ENCODE measurements at places on chromosomes 5 and 9.

DNA sequence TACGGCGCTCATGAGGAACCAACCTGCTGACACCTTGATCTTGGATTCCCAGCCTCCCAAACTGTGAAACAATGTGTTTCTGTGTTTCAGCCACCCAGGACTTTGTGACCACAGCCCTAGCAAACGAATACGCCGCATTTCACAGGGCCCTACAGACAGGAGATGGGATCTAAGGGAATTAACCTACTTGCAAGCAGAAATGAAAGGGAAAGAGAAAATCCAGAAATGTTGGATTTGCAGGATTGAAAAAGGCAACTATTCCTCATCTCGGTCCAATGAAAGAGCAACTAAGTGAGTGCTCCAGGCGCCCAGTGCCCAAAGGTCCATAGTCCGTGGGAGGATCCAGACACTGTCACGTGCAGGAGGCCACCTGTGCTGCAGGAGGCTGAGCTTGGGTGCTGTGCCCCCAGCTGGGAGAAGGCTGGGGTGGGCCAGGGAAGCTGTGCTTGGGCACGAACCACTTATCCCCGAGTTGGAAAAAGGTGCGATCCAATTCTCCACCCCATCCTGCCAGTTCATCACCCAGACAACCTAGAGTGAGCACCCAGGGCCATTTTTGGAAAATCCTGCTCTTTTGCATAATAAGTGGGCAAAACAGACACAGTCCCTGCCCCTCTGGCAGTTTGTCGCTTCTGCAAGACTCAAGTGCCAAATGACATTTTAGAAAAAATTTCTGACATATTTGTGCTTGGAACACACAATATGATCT lies 177.9 kb downstream of the C9orf50 start:
- DNase-seq: no peak

GRCh38 chr5:35331956-35332950 lies 102.0 kb upstream of the PRLR start:
- DNase-seq: no peak

DNA sequence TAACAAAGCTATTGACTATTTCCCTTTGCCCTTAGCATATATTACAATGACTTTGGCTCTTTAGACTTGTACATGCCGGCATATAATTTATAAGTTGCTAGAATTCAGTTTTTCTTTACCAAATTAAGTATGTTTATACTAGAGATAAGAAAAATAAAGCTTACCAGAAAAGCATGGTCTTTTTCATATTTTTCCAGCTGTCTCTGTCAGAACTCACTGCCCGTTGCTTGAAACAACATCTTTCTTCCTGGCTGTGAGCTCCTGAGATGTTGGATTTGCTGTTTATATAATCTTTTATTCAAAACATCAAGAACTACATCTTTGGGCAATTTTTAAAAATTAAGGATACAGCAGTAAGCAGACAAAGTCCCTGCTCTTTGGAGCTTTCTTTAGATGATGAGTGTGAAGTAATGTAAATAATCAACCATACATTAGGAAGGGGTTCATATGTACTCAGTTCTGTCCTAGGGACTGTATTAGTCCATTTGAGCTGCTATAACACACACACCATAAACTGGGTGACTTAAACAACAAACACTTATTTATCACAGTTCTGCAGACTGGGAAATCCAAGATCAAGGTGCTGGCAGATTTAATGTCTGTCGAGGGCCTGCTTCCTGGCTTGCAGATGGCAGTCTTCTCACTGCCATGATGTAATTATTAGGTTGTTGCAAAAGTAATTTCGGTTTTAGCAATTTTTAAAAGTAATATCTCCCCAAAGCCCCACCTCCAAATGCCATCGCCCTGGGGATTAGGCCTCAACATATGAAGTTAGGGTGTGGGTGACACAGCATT lies 45.4 kb upstream of the RANBP3L start:
- DNase-seq: no peak

DNA sequence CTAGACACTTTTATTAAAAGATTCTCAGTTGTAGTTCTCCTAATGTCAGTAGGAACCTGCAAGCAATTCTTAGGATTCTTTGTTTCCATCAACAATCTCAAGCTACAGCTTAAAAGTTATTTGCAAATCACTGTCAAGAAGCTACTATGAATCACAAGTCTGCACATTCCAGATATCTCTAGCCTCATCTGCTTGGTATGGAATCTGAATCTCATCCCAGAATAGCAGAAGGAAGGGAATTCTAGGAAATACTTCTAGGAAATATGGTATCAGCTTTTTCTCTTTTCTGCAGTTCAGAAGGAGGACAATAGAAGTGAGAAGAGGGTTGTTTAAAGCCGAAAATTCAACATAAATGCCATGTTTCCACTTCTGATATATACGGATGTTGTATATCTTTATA lies 792.2 kb upstream of the CDH9 start:
- DNase-seq: no peak

DNA sequence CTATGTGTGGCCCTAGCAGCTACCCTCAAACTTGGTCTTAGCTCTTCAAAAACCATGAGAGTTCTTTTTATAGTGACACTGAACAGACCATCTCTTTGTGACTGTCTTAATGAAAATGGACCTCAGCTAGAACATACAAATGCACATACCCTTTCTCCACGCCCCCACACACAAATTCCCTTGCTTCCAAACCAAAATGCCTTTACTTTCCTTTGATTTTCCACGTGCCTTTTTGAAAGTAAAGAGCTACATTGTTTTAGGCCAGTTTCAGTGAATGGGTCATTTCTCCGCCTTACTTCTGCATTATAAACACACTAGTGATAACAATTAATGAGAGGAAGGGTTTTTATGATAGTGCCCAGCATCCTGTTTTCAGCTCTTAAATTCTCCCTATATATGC lies 105.8 kb upstream of the EFNA5 start:
- DNase-seq: no peak

DNA sequence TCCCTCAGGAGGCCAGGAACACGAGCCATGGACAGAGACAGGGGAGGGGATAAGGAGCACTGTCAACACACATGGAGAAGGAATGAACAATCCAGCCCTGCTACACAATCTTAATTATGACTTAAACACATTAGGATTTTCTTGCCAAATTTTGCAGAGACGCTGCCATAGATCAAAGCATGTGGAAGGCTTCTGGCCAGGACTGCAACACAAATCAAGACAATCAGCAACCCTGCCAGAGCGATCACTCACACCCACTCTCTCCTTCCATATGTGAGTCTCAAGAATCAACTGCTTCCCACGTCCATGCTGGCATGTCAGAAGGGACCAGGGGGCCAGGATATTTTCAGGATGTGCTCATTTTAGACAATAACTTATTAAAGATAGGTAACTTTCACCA lies 85.6 kb downstream of the ROR2 start:
- no peak for DNase-seq

- DNase-seq: no peak
These were observed 12.8 kb upstream of the ANGPTL2 start for GRCh38 chr9:127135056-127135745.

DNA sequence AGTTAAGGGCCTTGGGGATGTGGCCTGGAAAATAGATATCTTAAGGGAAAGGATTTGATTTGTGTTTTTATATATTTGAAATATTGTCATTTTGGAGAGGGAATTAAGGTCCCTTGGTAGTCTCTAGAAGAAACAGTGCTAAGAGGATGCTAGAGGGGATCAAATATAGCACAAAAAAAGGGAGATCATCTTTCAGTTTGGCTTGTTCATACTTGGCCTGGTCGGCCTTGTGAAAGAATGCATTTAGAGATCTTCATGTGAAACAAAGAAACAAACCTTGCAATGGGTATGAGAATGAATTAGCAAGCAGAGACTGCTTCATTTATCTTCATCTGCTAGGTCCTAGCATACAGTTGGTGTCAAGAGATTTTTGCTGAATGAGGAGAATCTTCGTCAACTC lies 15.0 kb downstream of the DMRT2 start:
- DNase-seq: no peak

GRCh38 chr5:72531496-72532190 lies 24.4 kb upstream of the ZNF366 start:
- no peak for DNase-seq

GRCh38 chr9:125183054-125183453 lies 6.5 kb downstream of the PPP6C start:
- no peak for DNase-seq

DNA sequence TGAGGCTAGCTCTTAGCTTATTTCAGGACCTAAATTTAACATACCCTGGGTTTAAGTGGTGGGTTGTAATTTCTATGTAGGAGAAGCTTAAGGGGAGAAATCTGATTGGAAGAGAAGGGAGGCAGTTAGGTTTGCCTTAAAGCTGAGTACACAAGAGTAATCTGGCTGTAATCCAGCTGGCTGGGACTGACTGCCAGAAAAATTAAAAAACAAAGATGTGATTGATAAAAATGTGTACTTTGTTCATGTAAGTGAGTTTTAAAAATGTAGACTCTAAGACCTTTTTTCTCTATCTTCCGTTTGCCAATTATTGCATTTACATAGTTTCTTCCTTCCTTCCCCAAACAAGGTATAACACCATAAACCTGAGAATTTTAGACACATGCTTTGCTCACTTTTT lies 17.5 kb upstream of the MSMP start:
- DNase-seq: no peak
